ENCODE measurements at places on chromosomes 6 and 20. TPM values are rescaled to one million over a fixed set of nuclear protein-coding genes. Genes with fewer than 3 reads are reported as not detected.

DNA sequence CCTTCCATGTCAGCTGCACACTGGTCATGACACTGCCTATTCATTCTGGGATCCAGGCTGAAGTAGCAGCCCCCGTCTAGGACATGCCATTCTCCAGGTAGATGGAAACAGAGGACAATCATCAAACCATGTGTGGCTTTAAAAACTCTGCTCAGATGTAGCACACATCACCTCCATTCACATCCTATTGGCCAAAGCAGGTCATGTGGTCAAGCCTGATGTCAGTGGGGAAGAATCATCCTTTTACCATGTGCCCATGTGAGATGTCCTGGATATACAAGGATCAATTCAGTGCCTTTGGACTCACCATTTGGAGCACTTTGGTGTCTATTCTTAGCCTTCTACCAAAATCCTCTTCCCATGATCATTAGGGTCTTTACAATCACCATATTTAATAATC is 99.5 kb downstream of the CDC5L start:
- H3K27ac ChIP-seq, result no peak overlapping the region
- no peaks in the 10 kb centered on the region for H3K4me1 ChIP-seq
- H3K4me3 ChIP-seq, result no peak overlapping the region

GRCh38 chr6:87658516-87658915 is 43.5 kb downstream of the AKIRIN2 start:
- no peak overlapping the region for H3K4me3 ChIP-seq
- no peak overlapping the region for H3K27ac ChIP-seq
- DNase-seq, result no peak
- peaks cover 25% of the 10 kb centered on the region for H3K4me1 ChIP-seq
- no peaks in the 10 kb centered on the region for H3K36me3 ChIP-seq
- H3K27me3 ChIP-seq, result no peaks in the 10 kb centered on the region

DNA sequence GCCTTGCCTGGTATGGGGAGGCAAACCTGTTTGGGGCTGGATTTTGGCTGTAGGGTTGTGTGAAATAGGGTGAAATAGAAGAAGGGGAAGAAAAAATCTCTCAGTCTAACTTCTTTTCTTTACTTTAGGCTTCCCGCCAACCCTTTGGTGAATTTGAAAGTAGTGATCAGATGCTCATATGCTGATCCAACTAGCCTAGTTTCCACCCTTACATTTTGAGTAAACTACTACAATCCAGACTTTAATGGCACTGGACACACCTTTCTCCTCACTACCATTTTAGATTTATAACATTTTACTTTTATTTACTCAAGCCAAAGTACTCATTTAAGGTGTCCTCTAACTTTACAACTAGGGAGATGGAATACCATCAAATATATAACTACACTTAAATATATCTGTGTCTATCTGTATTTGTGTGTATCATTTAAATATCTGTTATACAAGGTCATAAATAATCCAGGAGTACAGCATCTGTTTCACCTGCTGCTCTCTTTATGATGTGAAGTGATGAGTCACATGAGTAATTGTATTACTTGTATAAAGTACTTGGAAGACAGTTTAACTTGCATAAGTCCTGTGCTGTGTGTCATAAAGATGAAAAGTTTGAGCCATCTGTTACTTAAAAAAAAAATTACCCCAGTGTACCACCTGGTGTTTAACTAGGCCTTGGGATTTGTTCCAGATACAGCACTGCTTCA is 172.1 kb downstream of the CDKAL1 start:
- no peak overlapping the region for H3K4me3 ChIP-seq
- H3K36me3 ChIP-seq, result no peaks in the 10 kb centered on the region
- no peaks in the 10 kb centered on the region for H3K27me3 ChIP-seq
- no peak for DNase-seq

DNA sequence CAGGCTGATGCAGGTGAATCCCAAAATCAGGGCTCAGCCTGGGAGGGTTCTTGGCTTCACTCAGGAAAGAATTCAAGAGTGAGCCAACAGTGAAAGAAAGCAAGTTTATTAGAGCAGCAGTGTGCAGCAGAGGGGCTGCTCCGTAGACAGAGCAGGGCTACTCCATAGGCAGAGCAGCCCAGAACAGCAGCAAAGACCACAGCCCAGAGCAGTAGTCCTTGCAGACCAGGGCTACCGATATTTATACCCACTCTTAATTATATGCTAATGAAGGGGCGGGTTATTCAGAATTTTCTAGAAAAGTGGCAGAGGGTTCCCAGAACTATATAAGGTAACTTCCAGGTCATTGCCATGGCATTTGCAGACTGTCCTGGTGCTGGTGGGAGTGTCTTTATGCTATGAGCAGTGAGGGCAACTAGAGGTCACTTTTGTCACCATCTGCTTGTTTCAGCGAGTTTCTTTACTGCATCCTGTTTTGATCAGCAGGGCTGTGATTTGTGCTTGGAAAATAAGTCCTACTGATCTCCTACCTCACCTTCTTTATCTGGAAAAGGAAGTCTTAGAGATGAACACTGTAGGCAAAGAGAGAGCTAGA is 39.8 kb upstream of the PTPN1 start:
- no peak for DNase-seq
- peaks cover 54% of the 10 kb centered on the region for H3K4me1 ChIP-seq
- no peak overlapping the region for H3K4me3 ChIP-seq
- peak overlapping the region; percentile 56 for H3K27ac ChIP-seq

GRCh38 chr6:72769459-72770125 is 147.7 kb downstream of the KCNQ5 start:
- no peak overlapping the region for H3K27ac ChIP-seq
- H3K4me1 ChIP-seq, result no peaks in the 10 kb centered on the region
- H3K4me3 ChIP-seq, result no peak overlapping the region
- no peaks in the 10 kb centered on the region for H3K27me3 ChIP-seq
- no peaks in the 10 kb centered on the region for H3K36me3 ChIP-seq

- no peak for DNase-seq
- no peaks in the 10 kb centered on the region for H3K4me1 ChIP-seq
- no peaks in the 10 kb centered on the region for H3K27me3 ChIP-seq
- H3K27ac ChIP-seq, result no peak overlapping the region
- no peaks in the 10 kb centered on the region for H3K36me3 ChIP-seq
These were observed 93.5 kb downstream of the RPS12 start for GRCh38 chr6:132907914-132908313.

GRCh38 chr6:36858407-36858981 is 16.1 kb downstream of the PPIL1 start:
- H3K27ac ChIP-seq, result no peak overlapping the region
- peaks cover 85% of the 10 kb centered on the region for H3K36me3 ChIP-seq
- no peaks in the 10 kb centered on the region for H3K27me3 ChIP-seq
- no peak for DNase-seq

DNA sequence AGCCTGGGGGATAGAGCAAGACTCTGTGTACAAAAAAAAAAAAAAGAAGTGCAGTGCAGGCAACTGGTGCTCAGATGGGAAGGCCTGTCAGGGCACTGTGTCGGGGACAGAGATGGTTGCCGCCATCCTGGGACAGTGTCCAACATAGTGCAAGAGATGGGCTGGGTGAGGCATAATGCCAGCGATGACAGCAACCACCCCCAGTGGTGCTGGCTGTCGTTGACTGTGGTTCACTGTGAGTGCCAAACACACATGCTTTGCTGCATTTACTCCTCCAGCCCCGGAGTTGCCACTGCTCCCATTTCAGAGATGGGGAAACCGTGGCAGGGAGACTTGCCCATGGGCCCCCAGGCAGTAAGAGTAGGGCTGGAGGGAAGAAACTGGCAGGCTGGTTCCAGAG is 5.2 kb upstream of the C20orf203 start:
- H3K27me3 ChIP-seq, result no peaks in the 10 kb centered on the region
- no peak overlapping the region for H3K4me3 ChIP-seq
- DNase-seq, result no peak
- H3K4me1 ChIP-seq, result peaks cover 37% of the 10 kb centered on the region

DNA sequence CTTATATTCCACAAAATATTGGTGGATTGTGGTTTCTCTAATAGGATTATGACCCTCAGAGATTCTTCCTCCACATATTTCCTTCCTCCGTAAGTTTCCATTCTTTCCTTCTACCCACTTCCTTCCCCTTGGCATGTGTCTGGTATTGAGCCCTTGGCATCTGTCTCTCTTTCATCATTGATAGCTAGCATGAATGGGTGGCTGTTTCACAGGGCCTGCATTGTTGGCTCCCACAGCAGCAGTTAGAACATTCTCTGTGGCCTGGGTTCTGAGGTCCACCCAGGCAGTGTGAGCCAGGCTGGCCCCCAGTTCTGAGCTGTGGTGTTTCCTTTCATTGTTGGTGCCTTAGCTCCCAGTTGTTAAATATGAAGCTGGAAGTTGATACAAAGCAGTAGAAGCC is 125.3 kb downstream of the ANKS1A start:
- H3K27ac ChIP-seq, result no peak overlapping the region
- H3K27me3 ChIP-seq, result no peaks in the 10 kb centered on the region
- DNase-seq, result no peak

- H3K27ac ChIP-seq, result no peak overlapping the region
- no peak for DNase-seq
- H3K27me3 ChIP-seq, result no peaks in the 10 kb centered on the region
- no peak overlapping the region for H3K4me3 ChIP-seq
These were observed 98.7 kb downstream of the TRERF1 start for GRCh38 chr6:42352856-42353564.

- no peaks in the 10 kb centered on the region for H3K27me3 ChIP-seq
- no peak for DNase-seq
- H3K4me3 ChIP-seq, result no peak overlapping the region
- H3K36me3 ChIP-seq, result peaks cover 23% of the 10 kb centered on the region
- H3K27ac ChIP-seq, result no peak overlapping the region
- peaks cover 13% of the 10 kb centered on the region for H3K4me1 ChIP-seq
These were observed 10.3 kb downstream of the SERPINB1 start for GRCh38 chr6:2831392-2831791.

- DNase-seq, result no peak
- no peak overlapping the region for H3K4me3 ChIP-seq
- peaks cover 6% of the 10 kb centered on the region for H3K4me1 ChIP-seq
- H3K27ac ChIP-seq, result no peak overlapping the region
- H3K27me3 ChIP-seq, result no peaks in the 10 kb centered on the region
These were observed 50.0 kb upstream of the FAM83C start for GRCh38 chr20:35342154-35342769.

DNA sequence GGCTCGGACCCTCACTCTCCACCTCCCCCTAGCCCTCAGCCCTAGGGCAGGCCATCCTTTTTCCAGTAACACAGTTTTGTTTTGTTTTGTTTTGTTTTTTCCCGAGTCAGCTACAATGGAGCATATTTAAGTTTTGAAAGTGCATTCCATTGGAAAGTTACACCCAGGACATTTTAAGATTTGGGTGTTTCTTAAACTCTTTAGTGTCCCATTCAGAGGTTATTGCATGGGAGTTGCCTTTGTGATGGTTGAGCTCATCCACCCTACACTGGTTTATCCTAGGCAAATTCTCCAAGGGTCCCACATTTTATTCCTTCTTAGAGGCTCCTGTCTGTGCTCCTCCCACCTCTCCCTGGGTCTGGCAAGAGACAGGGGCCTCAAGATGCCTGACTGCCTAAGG is 58.9 kb downstream of the THBS2 start:
- H3K27ac ChIP-seq, result no peak overlapping the region
- H3K27me3 ChIP-seq, result no peaks in the 10 kb centered on the region
- H3K4me3 ChIP-seq, result no peak overlapping the region
- H3K36me3 ChIP-seq, result no peaks in the 10 kb centered on the region
- no peaks in the 10 kb centered on the region for H3K4me1 ChIP-seq

- H3K36me3 ChIP-seq, result no peaks in the 10 kb centered on the region
- H3K27me3 ChIP-seq, result no peaks in the 10 kb centered on the region
- no peak overlapping the region for H3K27ac ChIP-seq
- no peak overlapping the region for H3K4me3 ChIP-seq
These were observed 89.4 kb downstream of the PACRG start for GRCh38 chr6:162817196-162817595.

DNA sequence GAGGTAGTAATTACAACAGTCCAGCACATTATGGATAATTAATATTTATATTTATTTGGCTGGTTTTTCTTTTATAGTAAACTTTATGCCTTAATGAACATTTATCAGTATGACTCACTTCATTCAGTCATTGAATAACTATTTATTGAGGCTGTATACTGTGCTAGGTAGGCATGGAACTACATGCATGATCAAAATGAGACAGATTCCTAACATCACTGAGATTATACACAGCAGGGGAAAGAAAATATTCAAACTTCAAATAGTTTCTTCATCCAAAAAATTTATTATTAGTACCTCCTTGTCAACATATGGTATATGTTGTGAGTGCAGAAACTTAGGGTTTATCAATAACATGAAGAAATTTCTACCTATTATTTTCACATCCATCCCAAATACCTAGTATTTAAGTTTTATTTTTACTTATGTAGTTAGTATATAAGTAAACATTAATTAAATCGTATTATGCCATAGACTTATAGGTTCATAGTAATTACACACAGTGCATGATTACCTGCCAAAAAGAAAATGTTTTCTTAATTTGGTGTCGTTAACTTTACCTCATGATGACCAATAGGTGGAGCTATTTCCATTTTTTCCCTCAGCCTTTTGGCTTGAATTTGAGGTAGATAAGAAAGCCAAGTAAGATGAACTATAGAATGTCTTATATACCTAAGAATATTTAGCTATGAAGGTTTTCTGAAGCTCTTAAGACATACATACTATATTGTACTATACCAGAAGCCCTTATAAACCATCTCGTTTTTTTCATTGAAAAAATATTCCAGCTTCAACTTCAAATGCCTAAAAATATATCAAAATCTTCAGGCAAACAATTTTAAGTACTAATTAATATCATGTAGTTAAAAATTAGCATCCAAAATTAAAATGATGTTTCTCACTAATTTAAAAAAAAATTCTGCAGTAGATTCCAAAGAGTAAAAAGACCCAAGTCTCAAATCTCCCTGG is 12.5 kb upstream of the TMEM30A start:
- peaks cover 5% of the 10 kb centered on the region for H3K4me1 ChIP-seq
- H3K27ac ChIP-seq, result no peak overlapping the region
- no peaks in the 10 kb centered on the region for H3K36me3 ChIP-seq
- H3K27me3 ChIP-seq, result no peaks in the 10 kb centered on the region
- DNase-seq, result no peak
- no peak overlapping the region for H3K4me3 ChIP-seq

- no peaks in the 10 kb centered on the region for H3K27me3 ChIP-seq
- no peaks in the 10 kb centered on the region for H3K36me3 ChIP-seq
- no peaks in the 10 kb centered on the region for H3K4me1 ChIP-seq
- no peak overlapping the region for H3K27ac ChIP-seq
These were observed 1418.7 kb downstream of the GRIK2 start for GRCh38 chr6:102812242-102812641.

The GABRR1 gene
- polyA plus RNA-seq, result not detected

The HLA-F gene
- 663 TPM for polyA plus RNA-seq

The BMP5 gene
- not detected for polyA plus RNA-seq

The EXOC2 gene
- polyA plus RNA-seq, result 10.6 TPM

The RWDD1 gene
- 50.5 TPM for polyA plus RNA-seq

The PPDPF gene
- 275 TPM for polyA plus RNA-seq

The FOXQ1 gene
- 0.33 TPM for polyA plus RNA-seq

The RAB22A gene
- 4.2 TPM for polyA plus RNA-seq

The SOBP gene
- polyA plus RNA-seq, result 1.6 TPM

The EBF4 gene
- 4.8 TPM for polyA plus RNA-seq

The VSX1 gene
- not detected for polyA plus RNA-seq

Data from spleen (tissue), 13 donors.